ENCODE measurements at places on chromosomes 6 and 20.

- no peak for DNase-seq
Observed at GRCh38 chr20:62554898-62555641, 79.3 kb upstream of the GATA5 start.

GRCh38 chr6:93721386-93722048 is 302.2 kb upstream of the EPHA7 start:
- no peak for DNase-seq

GRCh38 chr20:34998331-34998950 is 42.8 kb downstream of the MYH7B start:
- peak; percentile 16 for DNase-seq

- no peak for DNase-seq
Observed at GRCh38 chr20:2759603-2760296, 40.7 kb downstream of the CPXM1 start.

- DNase-seq = no peak
Observed at GRCh38 chr6:138663892-138664291, 109.7 kb upstream of the CCDC28A start.

DNA sequence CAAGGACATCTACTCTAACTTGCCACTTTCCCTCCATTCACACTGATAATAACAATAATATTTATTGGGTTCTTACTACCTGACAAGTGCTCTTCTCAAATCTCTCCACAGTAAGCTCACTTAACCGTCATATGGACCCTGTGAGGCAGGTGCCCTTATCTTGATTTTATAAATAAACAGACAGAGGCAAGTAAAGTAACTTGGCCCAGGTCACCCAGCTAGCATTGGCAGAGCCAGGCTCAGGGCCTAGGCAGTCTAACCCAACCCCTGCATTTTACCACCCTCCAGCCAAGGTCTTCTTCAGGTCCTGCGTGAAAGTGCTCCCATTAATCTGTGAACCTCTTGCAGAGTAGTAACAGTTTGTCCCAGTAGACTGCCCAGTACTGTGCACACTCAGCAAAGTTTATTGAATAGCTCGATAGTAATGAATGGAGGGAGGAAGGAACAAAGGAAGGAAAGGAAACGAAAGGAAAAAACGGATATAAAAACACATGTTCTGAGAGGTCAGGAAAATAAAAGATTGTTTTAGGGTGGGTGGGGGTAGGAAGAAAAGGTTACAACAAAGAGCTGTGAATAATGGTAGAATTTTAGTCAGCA is 17.0 kb upstream of the STX11 start:
- no peak for DNase-seq

- DNase-seq = peak; percentile 51
Observed at GRCh38 chr6:137894779-137895385, 27.8 kb downstream of the TNFAIP3 start.

- DNase-seq = no peak
Observed at GRCh38 chr20:48959899-48960550, 38.5 kb downstream of the ARFGEF2 start.

DNA sequence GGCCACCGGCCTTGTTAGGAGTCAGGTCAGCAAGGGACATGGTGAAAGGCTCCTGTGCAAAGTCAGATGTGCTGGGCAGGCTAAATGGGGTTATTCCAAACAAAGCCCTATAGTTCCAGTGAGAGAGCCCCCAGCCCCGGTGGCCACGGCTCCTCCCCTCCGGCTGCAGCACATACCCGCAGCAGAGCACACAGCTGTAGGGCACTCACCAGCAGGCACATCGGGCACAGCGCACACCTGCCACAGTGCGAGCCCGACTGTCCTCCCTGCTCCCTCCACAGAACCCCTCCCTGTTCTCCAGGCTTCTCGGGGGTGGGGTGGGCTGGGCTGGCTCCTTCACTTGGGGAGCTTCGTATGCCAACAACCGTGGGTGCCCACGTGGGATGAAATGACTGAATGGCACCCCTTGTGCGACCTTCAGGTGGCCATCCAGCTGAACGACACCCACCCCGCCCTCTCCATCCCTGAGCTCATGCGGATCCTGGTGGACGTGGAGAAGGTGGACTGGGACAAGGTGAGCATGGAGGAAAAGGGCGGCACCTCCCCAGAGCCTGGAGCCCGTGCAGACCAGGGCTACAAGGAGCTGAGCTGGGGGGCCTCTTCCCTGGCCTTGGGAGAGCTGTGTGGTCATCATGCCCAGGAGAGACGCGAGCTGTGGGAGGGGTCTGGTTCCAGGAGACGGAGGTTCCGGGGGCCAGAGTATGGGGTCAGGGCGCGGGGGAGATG is 30.9 kb downstream of the PYGB start:
- DNase-seq = no peak

DNA sequence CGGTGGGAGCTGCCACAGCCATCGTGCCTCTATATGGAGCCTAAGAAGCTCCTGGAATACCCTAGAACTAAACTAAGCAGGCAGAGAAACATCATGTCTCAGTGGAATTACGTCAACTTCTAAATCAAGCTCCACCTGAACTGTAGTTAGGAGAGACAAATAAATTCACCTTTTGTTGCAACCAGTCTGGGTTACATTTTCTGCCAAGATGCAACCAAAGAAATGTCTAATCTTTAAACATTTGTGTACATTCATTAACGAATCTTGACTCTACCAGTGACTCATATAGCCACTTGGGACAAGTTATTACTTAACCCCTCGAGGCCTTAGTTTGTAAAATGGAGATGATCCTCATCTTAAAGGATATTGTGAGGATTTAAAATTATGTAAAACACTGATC is 8.9 kb downstream of the PTPRK start:
- DNase-seq = no peak

DNA sequence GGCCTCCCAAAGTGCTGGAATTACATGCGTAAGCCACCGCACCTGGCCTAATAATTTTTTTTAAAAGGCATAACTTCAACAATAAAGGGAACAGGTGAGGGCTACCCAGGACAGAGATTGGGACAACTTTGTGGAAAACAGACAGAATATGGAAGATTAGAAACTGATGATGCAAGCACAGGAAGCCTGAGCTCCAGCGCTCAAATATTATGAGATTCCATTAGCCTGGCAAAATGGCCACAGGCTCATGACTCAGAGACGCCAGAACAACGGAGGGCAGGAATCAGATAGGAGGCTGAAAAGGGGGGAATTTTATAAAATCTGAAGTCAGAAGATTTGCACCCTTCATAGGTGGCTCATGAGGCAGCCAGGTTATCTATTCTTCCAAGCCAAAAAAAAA is 103.1 kb upstream of the MRPS10 start:
- DNase-seq = peak; percentile 59

DNA sequence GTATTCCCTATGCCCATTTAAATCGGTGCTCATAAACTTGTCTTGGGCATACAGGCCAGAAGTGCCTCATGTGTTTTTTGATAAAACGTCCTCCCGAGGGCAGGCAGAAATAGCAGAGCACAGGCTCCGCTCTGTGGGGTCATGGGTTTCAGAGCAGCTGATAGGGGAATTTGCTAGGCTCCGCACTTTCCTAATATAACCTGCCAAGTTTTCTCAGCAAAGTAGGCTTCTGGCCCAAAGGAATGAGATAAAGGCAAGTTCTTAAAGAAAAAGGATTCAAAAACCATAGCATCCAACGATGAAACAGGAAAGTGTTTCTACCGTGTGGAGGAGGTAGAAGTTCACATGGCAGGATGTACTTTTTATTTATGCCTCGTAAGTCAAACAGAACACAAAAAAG is 69.8 kb upstream of the RALGAPA2 start:
- no peak for DNase-seq

- no peak for DNase-seq
Observed at GRCh38 chr20:41657655-41658054, 39.5 kb upstream of the CHD6 start.

- DNase-seq = no peak
Observed at GRCh38 chr6:164101859-164102258, 687.3 kb downstream of the QKI start.

- DNase-seq = no peak
Observed at GRCh38 chr6:68951270-68951669, 316.2 kb downstream of the ADGRB3 start.

- peak; percentile 78 for DNase-seq
Observed at GRCh38 chr6:8821981-8822381, 386.6 kb upstream of the SLC35B3 start.

DNA sequence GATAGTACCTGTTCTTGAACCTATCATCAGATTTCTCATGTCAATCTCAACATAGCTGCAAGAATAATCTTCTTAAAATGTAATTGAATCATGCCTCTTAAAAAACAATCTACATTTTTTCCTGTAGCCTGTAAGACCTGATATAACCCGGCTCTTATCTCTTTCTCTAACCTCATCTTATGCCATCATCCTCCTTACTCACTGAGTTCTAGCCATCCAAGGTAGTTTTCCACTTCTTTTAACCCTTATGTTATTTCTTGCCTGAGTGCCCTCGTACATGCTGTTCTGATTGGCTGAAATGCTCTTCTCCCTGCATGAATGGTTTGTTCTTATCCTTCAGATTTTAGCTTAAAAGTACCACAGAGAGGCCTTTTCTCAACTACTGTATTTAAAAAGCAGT is 16.4 kb downstream of the SLC17A5 start:
- DNase-seq = peak; percentile 74

DNA sequence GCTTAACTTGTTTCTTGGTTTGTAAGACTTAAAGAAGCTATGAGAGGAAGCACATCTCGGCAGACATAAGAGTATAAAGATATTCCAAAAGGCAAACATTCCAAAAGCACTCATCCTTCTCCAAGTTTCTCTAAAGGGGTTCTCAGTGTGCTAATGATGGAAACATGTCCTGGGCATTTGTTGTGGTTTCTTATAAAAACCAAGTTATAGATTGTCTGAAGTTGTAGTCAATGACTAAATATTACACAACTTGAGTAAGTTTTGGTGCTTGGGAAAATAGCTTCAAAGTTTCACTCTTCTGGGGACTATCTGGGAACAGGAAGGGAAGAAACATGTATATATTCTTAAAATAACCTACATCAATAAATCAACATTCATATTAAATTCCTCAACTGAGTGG is 128.3 kb upstream of the TBX18 start:
- DNase-seq = no peak

GRCh38 chr6:158002951-158003853 is 21.5 kb downstream of the SYNJ2 start:
- DNase-seq = no peak

GRCh38 chr20:39935901-39936300 is 753.1 kb downstream of the MAFB start:
- no peak for DNase-seq

DNA sequence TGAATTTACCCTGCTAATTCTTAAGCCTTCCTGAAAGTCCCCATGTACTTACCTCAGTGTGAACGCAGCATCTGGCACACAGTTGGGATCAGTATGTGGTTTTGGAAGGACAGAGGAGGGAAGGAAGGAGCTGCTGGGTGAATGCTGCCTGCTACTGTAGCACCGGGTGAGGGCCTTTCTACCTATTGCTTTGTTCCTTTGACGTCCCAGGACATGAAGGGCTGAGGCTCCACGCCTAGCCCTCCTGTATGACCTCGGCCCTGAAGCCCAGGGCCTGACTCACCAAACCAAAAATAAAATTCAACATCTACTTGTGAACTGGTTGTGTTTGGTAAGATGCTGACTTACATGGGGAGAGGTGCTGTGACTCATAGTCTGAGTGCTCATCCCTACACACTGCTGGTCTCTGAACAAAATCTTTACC is 51.1 kb downstream of the ARID1B start:
- DNase-seq = peak; percentile 88

- DNase-seq = no peak
Observed at GRCh38 chr20:25327521-25328235, 63.0 kb downstream of the ABHD12 start.

Data from NCI-H226 (cell line).